GM04503 (cell line): ENCODE measurements at places on chromosomes 1 and 21.

DNA sequence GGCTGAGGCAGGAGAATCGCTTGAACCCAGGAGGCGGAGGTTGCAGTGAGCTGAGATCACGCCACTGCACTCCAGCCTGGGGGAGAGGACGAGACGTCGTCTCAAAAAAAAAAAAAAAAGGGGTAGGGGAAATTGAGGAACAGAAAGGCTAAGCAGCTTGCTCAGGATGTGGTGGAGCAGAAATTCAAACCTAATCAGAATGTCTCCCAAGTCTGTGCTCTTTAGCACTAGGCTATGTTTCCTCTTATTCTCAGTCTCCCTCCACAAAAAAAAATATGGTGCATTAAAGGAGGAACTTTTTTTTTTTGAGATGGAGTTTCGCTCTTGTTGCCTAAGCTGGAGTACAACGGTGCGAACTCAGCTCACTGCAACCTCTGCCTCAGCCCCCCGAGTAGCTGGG, 114.2 kb downstream of the SLC16A1 start:
- DNase-seq: no peak

- DNase-seq: no peak
Observed at GRCh38 chr1:94812985-94813384, 7.2 kb upstream of the SLC44A3 start.

DNA sequence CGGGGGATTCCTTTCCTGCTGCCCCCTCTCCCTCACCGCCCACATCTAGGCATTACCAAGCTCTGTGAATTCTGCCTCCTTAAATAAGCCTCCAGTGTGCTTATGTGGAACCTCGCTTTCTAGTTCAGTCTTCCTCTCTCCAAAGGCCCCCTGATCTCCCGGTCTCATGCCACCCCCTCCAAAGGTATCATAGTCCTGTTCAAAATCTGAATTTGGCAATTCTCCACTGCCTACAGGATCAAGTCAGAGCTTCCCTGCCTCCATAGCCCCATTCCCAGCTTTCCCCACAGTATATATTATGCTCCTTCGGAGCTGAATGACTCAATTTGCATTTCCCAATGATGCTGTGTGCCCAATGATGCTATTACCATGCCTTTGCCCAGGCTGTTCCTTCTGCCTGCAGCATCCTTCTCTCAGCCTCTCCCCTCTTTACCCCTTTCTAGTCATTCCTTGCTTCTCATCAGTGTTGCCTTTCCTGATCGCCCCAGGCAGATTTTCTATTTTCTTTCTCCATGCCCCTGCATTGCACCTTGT, 1.7 kb downstream of the AZIN2 start:
- no peak for DNase-seq

DNA sequence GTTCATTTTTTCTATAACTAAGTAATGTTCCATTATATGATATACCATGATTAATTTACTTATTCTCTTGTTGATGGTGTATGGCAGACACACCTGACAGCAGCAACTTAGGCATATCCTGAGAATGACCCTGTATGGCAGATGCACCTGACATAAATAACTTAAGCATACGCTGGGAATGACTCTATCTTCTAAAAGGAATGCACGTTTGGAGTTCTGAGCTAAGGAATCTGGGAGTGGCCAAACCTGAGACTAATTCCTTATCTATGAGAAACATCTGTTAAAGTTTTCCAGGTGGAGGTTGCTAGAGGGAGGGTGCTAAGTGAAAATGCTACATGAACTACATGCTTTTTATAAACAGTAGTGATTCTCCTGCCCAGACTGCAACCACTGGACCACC, 96.7 kb upstream of the RGS18 start:
- DNase-seq: no peak
